NCI-H1436 (cell line): ENCODE measurements at places on chromosomes 13 and 19.

GRCh38 chr19:54515156-54515555, 12.5 kb downstream of the LAIR2 start:
- DNase-seq, result no peak

DNA sequence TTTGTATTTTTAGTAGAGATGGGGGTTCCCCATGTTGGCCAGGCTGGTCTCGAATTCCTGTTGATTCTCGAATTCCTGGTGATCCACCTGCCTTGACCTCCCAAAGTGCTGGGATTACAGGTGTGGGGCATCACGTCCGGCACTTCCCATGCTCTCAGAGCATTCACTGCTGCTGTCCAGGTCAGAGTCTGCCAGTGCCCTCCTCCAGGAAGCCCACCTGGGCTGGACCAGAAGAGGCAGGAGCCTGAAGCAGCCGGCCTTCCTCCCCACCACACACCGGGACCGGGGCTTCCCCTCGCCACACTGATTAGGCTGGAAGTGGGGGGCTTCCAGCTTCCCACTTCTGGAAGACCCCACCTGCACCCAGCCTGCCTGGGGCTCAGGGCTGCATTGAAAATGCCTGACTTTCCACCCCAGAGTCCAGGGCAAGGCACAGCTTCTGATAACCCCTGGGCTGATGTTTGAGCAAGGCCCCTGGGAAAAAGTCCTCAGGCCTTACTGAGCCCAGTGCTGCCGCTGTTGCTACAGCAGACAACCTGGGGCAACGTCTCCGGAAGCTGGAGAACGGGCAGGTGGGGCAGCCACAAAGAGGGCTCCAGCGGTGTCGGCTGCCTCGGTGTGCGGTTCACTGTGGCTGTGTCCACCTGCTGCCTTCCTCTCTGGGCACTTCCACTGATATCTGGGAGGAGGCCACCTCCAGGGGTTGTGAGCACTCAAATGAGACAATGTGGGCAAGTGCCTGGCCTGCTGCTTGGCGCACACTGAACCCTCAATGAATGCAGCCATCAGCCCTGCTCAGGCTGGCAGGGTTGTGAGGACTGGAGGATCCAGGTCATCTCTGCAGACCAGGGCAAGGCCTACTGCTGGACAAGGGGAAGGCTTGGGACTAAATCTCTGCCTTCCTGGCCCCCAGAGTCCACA, 22.6 kb downstream of the CEBPA start:
- DNase-seq, result no peak

DNA sequence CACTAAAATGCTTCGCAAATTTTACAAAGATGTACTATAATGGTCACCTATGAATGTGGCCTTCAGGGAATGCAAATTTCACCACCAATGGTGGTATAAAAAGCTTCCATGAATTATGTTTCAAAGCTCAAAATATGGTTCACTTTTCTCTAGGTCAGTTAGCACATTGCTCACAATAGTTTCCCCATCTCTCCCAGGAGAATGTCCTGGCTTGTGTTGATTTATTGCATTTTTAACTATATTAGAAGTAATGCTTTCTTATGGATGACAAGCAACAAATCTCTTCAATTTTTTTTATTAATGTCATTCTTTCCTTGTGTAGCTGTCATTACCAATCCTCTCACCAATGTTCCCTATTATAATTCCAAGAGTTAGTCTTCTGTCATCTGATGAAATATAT, 621.2 kb downstream of the TBC1D4 start:
- no peak for DNase-seq

DNA sequence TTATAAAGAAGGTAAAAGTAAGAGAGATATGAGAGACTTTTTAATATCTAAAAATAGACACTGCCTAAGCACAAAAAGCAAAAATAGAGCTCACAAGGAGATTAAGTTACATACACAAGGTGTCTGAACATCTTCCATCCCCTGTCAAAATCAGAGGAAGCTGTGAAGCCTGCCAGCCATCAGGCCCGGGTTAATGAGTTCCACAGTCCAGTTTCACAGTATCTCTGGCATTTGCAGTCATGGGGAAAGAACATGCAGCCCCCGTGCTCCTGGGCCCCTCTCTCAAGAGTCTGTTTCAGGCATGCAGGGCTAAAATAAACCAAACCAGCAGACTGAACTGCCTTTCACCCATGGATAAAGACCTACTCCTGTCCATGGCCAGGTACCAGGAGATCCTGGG, 79.2 kb downstream of the TBC1D4 start:
- DNase-seq, result no peak

DNA sequence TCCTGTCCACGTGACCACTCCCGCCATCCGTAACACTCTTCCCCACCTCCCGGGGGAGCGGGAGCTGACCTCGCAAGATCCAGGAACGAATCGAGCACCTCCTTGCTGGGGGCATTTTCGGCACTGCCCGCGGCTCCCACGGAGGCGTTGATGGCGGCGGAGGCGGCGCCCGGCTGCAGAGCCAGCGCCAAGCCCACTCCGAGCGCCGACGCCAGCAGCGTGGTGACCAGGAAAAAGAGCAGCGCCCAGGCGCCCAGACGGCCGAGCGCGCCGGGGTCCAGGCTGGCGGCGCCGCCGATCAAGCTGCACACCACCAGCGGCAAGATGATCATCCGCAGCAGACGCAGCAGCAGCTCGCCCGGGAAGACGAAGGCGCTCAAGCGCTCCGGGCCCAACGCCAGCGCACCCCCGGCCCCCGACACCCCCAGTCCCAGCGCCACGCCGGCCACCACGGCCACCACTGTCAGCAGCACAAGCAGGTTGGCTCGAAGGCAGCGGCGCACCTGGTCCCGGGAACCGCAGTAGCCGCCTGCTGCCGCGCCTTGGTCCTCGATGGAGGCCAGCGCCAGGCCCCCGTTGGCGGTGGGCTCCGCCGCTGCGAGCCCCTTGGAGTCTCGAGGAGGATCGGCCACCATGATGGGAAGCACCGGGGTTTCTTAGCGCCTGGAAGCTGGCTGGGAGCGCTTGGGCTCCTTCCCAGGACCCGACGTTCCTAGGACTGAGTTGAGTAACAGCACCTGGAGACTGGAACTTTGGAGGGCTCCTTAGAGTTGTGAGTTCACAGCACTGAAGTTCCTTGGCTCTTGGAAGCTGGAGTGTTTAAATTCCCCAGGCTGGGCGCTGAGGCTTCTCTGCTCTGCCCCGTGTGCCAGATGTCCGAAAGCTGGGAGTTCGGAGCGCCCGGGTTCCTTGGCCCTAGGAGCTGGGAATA, 798 bp downstream of the SLC1A5 start:
- no peak for DNase-seq

GRCh38 chr19:743168-743687, 7.7 kb upstream of the MISP start:
- DNase-seq, result no peak

GRCh38 chr13:33487575-33488243, 202.2 kb upstream of the STARD13 start:
- no peak for DNase-seq

GRCh38 chr19:2149980-2150793, 1.2 kb downstream of the AP3D1 start:
- no peak for DNase-seq

DNA sequence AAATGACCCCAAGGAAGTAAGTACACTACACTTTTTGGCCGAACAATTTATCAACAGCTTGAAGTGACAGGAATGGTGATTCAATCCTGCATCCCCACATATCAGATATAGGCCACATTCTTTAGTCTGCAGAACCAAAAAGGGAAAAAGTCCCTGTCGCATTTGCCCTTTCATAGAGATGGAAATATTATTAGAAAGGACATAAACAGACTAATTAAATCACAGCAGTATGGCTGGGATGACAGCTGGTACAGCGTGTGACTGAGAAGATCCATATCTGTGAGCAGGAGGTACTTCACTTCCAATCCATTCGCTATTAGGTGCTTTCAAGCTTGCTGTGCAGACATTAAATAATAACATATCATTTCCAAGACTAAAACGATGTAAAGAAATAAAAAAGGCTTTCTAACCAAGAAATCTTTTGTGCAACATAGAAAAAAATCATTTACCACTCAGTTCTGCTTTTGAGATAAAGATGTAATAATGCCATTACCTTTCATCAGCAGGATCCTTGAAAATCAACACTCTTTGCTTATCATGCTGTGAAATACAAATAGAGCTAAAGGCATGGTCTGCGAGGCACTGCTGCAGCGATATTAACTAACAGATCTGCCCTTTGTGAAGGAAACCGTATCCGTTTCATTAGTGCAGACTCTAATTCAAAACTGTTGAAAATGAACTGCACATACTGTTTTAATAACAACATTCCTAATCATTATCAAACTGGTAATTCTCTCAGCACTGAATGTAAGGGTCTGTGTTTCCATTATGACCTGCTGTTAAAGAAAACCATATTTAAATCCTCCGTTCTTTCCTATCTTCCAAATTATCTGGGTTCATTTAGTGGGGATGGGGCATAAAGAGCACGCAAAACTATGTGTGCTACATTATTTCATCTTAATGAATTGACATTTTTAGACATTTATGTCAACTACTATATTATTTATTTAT, 245.6 kb downstream of the DACH1 start:
- DNase-seq, result no peak

DNA sequence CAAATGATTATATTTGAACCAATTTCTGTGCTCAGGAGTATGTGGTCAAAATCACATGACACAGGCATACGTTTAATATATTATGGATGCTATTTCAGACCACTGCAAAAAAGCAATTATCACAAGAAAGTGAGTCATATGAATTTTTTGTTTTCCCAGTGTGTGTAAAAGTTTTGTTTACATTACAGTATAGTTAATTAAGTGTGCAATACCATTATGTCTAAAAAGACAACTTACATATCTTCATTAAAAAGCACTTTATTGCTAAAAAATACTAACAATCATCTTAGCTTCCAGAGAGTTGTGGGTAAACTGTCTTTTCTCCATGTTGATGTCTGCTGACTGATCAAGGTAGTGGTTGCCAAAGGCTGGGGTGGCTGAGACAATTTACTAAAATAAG, 347.2 kb upstream of the PCDH9 start:
- DNase-seq, result no peak

DNA sequence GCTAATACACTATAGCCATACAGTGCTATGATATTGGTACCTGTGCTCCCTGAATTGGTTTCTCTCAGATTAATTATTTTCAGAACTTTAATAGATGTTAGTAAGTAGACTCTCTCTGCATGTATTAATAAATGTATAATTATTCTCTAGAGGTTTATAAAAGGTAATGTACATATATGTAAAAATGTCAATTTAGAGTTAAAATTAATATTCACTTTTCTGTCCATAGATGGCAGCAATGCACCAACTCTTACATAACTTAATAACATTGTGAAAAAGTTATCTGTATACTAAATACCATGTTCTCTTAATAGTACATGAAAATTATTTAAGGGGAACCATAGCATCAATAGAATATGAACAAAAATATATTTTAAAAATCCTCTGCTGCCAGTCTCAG, 515.0 kb upstream of the KLHL1 start:
- no peak for DNase-seq

DNA sequence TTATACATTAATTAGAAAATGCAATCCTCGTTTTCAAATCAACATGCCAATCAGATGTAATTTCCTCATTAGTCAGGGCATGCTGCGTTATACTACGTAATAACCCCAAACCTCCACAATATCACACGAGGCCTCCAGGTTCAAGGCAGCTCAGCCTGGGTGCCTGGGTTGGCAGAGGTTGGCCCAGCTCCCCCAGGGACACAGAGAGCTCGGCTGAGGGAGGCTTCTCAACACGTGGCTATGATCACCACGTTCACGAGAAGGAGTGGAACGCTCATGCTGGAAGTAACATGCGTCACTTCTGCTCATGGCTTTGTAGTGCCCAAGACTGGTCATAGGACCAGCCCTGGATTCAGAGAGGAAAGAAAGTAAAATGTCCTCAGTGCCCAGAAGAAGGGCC, 144.9 kb upstream of the SOX1 start:
- DNase-seq, result no peak

- no peak for DNase-seq
These were observed 127.6 kb downstream of the RNF17 start for GRCh38 chr13:24891476-24892108.

DNA sequence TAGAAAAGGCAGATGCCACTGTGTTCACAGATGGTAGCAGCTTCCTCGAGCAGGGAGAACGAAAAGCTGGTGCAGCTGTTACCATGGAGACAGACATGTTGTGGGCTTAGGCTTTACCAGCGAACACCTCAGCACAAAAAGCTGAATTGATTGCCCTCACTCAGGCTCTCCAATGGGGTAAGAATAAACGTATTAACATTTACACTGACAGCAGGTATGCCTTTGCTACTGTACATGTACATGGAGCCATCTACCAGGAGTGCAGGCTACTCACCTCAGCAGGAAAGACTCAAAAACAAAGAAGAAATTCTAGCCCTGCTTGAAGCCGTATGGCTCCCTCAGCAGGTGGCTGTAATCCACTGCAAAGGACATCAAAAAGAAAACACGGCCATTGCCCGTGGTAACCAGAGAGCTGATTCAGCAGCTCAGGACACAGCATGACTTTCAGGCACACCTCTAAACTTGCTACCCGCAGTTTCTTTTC, 197.7 kb downstream of the ZNF737 start:
- DNase-seq, result peak; percentile 54

DNA sequence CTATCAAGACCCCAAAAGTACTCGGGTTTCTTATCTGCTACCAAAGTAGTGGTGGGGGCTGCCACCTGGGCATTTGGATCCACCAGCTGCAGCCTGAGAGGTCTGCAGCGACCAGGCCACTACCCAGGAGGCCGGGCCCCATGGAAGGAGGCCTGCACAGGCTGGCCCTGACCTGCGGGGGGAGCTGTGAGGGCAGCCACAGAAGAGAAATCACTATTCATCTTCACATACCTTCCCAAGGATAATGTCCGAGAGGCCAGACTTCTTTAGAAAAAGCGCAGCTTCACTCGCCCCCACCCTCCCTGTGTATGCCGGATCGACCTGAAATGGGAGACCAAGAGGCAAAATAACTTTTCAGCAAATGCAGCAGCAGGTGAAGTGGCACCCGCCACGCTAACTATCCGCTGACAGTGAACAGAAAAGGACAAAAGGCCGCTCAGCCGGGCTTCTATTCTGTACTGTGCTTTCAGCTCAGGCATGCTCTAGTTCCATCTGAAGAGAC, 30.1 kb downstream of the EPS15L1 start:
- peak; percentile 7 for DNase-seq

GRCh38 chr13:98039261-98039660, 85.8 kb downstream of the IPO5 start:
- no peak for DNase-seq
